ENCODE measurements at places on chromosomes 4 and X.
A peak's percentile ranks its signal among the peaks of the same experiment; 100 is the strongest.

DNA sequence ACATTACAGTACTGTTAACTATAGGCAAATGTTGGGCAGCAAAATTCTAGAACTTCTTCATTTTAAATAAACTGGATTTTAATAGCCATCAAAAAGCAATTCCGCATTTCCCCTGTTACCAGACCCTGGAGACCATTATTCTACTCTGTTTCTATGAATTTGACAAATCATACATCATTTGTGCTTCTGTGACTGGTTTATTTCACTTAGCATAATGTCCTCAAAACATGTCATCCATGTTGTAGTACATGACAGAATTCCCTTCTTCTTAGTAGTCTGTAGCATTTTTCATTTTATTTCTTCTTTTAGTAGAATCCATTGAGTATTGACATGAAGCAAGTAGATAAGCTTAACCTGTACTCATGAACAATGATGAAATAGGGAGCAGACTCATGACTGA, 59.4 kb upstream of the PPP4R3C start:
- no peak for DNase-seq

DNA sequence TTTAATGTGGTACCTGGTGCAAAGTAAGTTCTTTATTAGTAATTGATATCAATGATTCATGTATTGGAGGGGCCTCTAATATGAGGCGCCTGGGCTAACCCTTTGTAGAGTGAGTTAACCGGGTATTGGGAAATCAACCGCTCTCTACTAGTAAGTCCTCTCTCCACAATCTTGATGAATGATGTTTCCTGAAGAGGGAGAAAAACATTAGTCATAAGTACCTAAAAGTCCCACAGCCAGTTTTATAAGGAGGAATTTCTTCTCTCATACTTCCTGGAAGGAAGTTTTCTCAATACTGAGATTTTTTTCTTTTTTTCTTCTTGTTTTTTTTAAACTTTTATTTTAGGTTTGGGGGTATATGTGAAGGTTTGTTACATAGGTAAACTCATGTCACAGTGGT, 62.3 kb downstream of the AGTR2 start:
- no peak for DNase-seq

GRCh38 chr4:79209081-79209480, 116.8 kb downstream of the NAA11 start:
- no peak for DNase-seq

GRCh38 chr4:1846580-1846979, 9.4 kb downstream of the LETM1 start:
- DNase-seq = no peak

DNA sequence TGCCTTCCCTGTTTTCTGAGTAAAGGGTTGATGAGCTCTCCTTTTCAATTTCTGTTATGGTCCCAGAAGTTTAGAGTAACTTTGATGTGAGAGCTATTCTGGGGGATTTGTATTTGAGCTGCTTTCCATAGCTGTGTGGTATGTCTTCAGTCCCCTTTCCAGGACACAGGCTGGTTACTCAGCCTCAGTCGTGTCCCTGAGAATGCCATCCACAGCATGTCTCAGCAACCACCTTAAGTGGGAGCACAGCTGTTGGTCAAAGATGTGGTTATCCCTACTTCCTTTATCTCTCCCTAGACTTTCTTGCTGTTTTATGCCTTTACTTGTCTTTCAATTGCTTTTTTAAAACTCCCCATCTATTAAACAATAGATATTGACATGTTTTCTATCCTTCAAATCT, 37.8 kb downstream of the RNF175 start:
- no peak for DNase-seq

- no peak for DNase-seq
Measured at GRCh38 chr4:140806163-140806562, 50.0 kb upstream of the TBC1D9 start.

GRCh38 chr4:169566021-169566818, 46.2 kb downstream of the NEK1 start:
- peak; percentile 6 for DNase-seq

DNA sequence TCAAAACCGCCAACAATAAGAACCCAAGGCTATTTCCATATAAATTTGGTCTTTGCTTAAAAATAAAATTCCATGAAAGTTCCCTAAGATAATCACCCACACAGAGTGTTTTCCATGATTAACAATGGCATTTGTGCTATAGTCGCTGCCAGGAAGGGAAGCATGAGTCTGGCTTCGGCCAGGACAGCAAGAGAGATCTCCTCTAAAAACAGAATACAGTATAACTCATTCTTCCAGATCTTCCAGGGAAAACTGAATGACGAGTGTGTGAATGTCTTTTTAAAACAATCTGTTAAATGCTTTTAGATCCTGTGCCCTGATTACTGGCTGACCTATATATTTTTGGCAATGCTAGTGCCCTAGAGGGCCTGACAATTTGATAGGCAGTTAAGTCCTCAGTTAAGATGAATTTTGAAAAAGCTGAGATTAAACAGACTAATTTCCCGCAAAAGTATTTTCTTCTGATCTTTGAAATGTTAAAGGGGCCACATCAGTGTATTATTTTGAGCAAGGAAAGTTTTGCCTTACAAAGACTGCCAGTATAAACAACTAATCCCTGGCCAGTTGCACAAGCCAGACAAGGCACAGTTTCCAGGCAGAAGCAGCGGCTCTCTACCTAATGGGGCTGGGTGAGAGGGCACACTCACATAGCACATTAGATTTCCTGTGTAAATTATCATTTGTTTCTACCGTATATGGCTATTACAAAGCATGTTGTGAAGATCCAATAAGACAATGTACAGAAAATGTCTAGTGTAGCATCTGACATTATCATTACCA, 127.3 kb downstream of the DCHS2 start:
- DNase-seq = no peak

- DNase-seq = no peak
Measured at GRCh38 chrX:100652266-100652665, 8.3 kb downstream of the SRPX2 start.

GRCh38 chrX:149453906-149454822, 50.9 kb downstream of the IDS start:
- no peak for DNase-seq

- DNase-seq = peak; percentile 48
Measured at GRCh38 chr4:121656269-121656641, 40.5 kb downstream of the ANXA5 start.

DNA sequence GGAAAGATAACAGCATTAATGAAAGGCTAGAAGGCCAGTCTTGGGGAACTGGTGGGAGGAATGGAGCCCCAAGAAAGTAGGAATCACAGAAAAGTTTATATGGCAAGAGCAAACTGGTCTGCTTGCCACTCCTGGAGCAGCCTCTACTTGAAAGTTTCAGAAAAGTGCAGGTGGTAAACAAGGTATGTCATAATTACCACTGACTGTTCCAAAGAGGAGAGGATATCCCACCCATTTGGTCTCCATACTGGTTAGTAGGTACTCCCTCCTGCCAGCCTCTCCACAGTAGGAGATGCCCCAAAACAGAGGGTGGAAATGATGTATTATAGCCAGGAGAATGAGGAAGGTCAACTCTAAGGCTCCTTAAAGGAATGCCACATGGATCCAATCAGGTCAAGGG, 145.1 kb downstream of the INPP4B start:
- no peak for DNase-seq

- peak; percentile 6 for DNase-seq
Measured at GRCh38 chrX:134670134-134670924, 12.1 kb upstream of the PLAC1 start.

- peak; percentile 61 for DNase-seq
Measured at GRCh38 chr4:21765810-21766407, 182.7 kb downstream of the KCNIP4 start.

GRCh38 chr4:98656886-98657285, 1.5 kb downstream of the TSPAN5 start:
- DNase-seq = no peak

GRCh38 chr4:37892641-37893040, 1.8 kb downstream of the TBC1D1 start:
- DNase-seq = no peak

GRCh38 chr4:87738483-87738882, 60.9 kb upstream of the IBSP start:
- DNase-seq = no peak

- DNase-seq = peak; percentile 36
Measured at GRCh38 chrX:2767631-2768455, 16.0 kb downstream of the XG start.

GRCh38 chrX:111265486-111265885, 4.8 kb downstream of the CAPN6 start:
- DNase-seq = no peak

DNA sequence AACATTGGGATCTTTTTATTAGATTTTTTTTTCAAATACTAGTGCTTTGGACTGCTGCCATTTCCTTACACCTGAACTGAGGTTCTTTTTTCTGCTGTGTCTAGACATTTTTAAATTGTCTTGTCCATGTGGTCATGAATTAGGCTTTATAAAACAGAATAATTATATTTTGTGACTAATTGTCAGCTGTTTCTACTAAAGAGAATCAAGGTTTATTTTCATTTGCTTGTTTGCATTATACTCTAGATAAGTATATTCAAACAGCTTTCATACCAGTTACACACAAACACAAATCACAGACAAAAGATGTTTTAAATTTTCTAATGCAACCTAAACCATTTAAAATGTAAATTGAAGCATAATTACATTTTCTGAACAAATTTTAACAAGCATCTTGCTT, 194.7 kb downstream of the GALNTL6 start:
- no peak for DNase-seq

- DNase-seq = no peak
Measured at GRCh38 chrX:146055733-146056132, 238.1 kb downstream of the SLITRK2 start.

GRCh38 chr4:82457266-82457665, 26.9 kb downstream of the ENOPH1 start:
- no peak for DNase-seq

GRCh38 chrX:41499195-41499594, 52.1 kb downstream of the NYX start:
- no peak for DNase-seq

- DNase-seq = no peak
Measured at GRCh38 chr4:7801641-7802040, 138.0 kb downstream of the AFAP1 start.

DNA sequence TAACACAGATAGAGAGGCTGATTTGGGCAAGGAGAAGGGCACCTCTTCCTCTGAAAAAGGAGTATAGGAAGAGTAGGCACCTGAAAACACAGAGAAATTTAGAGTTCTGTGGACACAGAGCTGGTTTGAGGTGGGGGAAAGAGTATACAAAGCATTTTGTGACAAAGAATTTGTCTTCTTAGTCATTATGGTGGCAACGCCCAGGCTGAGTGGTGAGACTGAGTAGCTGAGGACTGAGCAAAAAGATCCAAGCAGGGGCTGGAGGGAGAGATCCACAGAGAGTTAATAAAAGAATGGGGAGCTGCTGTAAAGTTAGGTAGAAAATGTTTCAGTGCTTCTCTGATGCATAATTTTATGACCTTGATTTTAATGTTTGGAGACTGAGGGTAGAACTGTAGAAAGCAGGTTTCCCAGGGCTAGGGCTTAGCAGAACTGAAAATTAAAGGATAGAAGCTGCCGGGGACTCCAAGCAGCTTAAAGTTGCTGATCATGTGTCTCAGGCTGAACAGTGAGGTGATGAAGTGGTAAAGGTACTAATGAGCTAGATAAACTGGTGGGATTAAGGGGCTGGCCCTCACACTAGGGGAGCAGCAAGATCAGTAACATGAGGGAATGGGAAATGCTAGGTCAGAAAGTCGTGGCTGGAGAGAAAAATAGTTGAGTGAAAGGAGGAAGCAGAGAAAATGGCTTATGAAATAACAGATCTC, 118.9 kb downstream of the CEP44 start:
- DNase-seq = no peak

GRCh38 chr4:43765514-43765913, 683.1 kb downstream of the KCTD8 start:
- no peak for DNase-seq

DNA sequence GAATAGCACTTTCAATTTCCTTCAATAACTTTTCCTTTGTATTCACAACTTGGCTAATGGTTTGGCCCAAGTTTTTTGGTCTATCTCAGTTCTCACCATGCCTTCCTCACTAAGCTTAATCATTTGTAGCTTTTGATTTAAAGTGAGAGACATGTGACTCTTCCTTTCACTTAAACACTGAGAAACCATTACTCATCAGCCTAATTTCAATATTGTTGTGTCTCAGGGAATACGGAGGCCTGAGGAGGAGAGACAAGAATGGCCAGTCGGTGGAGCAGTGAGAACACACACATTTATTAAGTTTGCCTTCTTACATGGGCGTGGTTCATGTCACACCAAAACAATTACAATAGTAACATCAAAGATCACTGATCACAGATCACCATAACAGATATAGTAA, 56.7 kb downstream of the TSPAN5 start:
- DNase-seq = no peak

DNA sequence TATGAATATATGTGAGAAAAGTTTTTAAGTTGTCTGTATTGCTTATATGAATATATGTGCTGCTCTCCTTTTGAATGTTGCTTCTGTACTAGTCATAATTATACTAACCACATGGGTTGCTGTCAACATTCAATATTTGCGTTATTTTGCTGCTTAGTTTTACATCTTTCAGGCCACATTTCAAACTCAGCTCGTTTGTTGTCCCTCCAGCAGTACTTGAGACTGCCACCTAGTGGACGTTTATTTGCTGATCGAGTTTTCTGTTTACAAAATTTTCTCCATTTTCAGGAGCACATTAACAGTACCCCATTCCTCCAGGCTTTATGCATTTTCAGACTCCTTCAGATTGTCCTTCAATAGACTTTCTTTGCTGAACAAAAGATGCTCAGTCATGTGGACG, 75.8 kb downstream of the NUDT11 start:
- peak; percentile 32 for DNase-seq

DNA sequence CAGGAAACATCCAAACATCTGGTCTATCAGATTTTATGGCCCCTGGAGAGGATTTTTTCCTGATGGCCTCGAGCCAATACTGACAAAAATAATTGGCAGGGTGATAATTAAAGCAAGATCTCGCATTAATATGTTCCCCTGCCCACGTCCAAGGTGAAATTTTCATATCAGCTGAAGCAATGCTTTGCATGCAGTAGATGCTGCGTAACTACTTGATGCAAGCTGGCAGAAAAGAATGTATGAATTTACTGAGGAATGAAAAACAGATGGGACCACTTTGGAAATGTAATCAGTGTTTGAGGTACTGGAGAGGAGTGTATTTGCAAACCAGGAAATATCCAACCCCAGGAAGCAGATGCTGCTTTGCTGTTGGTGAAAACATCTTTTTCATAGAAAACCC, 36.8 kb upstream of the REST start:
- no peak for DNase-seq
